ENCODE measurements at places on chromosomes 6 and 20.

- DNase-seq: peak; percentile 32
These were observed 35.4 kb downstream of the PIM1 start for GRCh38 chr6:37205175-37205996.

GRCh38 chr20:18928626-18929025 lies 115.0 kb downstream of the SCP2D1 start:
- no peak for DNase-seq

GRCh38 chr6:82882363-82883023 lies 183.1 kb downstream of the UBE3D start:
- no peak for DNase-seq

DNA sequence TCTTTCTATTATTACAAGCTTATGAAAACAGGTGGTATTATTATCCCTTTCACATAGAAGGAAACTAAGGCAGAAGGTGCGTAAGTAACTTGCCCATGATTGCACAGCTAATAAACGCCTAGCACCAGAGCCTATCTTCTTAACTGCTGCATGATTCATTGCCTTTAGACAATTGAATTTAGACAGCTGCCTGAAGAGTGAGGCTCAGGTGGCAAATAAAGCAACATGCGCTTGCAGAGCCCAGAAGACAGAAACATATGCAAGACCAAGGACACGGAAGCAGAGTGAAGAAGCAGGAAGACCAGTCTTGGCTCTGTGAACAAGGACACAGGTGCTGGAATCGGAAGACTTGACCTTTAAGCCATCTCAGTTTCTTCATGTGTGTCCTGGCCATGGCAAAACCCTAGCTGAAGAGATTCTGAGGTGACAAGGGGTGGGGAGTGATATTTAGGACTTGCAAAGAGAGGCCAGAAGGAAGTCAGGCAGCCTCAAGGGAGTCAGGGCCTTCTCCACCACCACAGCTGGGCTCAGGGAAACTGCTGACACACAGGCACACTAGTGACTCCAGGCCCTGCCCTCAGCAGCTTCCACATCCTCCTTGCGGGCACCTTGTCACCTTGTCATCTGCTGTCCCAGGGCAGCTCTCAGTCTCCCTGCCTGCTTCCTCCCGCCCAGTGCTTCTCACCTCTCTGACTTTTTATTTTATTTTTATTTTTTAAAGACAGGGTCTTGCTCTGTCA lies 91.7 kb upstream of the SLC22A16 start:
- DNase-seq: no peak

DNA sequence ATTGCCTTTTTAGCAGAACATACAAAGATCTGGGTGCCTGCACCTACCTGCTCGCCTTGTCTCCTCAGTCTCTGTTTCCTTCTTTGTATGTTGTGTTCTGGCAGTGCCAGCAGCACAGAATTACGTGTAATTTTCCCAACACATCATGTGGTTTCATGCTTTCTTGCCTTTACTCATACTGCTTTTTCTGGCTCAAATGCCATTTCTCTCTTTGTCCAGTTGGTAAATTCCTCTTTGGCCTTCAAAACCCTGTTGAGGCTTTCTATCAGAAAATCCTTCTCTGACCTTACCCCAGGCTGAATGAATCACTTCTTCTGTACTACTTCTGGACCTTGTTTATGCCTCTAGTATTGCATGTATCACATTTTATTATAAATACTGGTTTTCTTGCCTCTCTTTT lies 31.8 kb downstream of the L3MBTL3 start:
- no peak for DNase-seq

DNA sequence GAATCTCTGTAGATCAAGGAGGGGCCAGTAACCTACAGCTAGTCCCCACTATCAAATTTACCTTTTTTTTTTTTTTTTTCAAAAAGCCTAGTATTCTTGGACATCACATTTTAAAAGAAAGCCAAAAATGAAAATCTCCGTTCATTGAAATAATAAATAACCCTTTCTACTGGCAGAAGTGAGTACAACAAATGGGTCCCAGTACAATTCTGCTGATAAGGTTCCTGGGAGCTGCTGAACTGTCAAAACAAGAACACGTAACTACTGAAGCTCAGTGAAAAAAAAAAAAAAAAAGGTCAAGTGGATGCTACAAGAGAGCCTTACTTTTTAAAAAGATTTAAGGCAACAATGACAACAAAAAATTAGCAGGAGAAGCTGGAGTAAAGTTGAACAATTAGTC lies 464.9 kb downstream of the EPM2A start:
- no peak for DNase-seq

- DNase-seq: no peak
These were observed 18.4 kb downstream of the CD83 start for GRCh38 chr6:14135893-14136539.

- DNase-seq: no peak
These were observed 589.4 kb downstream of the RFPL4B start for GRCh38 chr6:112936504-112936903.

DNA sequence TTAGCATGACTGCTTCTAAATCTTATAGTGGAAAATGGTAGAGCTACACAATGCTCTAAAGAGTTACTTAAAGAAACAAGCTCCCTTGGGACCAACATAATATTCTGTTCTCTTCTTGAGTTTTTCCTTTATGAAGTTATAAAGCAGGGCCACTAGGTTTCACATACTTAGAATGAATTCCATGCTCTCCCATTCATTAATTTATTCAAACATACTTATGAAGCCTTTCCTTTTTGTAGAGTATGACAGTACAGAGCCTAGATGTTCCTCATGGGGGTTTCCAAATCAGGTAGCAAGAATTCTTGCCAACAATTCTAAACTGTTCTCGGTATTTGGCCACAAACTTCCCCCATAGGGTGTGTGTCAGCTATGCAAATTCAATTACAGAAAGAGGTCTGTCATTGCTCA lies 20.6 kb upstream of the FABP7 start:
- DNase-seq: no peak

Measured in stimulated activated CD8-positive, alpha-beta memory T cell treated with anti-CD3 and anti-CD28 coated beads, Interleukin-15, amount 100 ng/mL, for 48 hours (primary cell).